KG1 (cell line): ENCODE measurements at places on chromosomes 11 and 22.

DNA sequence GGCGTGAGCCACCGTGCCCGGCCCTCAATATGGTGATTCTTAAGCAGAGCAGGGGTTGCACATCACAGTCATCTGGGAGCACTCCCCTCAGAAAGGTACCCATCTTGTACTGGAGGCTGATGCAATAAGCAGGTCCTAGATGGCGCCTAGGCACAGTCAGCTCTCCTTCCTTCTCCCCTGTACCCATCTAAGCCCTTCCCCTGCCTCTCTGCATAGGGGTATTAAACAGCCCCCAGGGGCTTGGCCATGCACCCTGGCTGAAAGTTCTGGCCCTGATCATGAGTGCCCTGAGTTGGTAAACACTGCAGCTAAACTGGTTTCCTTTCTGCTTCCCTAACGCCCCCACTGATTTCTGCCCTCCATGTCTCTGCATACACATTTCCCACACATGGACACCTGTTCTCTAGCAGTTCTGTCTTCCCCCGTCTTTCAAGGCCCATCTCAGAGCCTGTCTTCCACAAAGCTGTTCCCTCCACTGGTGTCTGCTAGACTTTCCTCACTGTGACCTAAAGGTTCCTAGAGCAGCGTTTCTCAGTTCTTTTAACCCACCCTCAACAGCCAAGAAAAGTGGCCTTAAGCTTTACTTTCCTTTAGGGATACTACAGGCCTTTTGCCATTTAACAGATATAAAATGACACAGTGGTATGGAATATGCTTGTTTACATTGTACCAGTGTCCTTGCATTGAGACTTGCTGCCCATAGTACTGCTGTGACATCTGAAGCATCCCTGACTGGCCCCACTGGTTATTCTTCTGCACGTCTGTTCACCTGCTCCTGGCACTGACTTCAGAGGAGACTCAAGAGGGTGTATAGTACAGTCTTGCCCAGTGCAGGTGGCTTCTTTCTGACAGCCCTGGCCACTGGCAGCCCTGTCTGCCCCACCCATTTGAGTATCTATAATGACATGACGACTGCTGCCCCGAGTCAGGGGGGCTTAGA, 15.6 kb downstream of the UBE2L3 start:
- no peak for DNase-seq

DNA sequence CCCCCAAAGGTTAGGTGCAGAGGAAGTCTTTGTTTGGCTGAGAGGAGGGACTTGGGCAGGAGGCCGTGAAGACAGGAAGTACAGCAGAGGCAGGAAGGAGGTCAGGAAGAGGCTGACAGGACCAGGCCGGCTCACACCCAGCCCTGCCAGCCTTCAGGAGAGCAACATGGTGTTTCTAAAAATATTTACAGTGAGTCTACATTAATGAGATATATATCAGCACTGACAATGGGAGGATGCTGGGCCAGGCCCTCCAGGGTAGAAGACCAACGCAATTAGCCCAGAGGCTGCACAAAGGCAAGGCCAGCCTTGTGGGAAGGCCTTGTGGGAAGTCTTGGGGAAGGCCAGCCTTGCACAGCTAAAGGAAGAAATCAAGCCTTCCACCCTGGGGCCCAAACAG, 7.9 kb upstream of the APLNR start:
- no peak for DNase-seq

GRCh38 chr22:48885271-48885918, 942.3 kb downstream of the BRD1 start:
- DNase-seq: no peak

GRCh38 chr11:34416766-34417165, 22.0 kb upstream of the CAT start:
- DNase-seq: no peak

- DNase-seq: no peak
Observed at GRCh38 chr11:2687223-2687530, 12.6 kb downstream of the KCNQ1OT1 start.

- no peak for DNase-seq
Observed at GRCh38 chr22:31144223-31144622, 3.9 kb upstream of the PLA2G3 start.
